ENCODE measurements at places on chromosomes 5 and 9.
A peak's percentile ranks its signal among the peaks of the same experiment; 100 is the strongest.

DNA sequence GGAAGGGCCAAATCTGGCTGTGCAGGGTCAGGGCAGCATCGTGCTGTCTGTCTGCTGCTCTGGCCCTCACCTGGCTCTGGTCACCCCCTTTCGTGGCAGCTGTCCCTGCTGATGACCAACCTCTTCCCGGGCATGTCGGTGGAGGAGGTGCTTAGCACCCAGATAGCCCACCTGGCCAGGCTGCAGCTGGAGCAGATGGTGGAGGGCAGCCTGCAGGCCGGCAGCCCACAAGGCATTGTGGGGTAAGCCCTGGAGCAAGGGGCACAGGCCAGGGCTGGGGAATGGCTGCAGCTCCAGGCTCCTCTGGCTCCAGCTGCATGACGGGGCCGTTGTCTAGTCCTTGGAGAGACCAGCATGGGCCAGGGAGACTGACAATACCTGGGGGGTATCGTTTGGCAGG, 8.2 kb downstream of the TOR2A start:
- no peak for DNase-seq

DNA sequence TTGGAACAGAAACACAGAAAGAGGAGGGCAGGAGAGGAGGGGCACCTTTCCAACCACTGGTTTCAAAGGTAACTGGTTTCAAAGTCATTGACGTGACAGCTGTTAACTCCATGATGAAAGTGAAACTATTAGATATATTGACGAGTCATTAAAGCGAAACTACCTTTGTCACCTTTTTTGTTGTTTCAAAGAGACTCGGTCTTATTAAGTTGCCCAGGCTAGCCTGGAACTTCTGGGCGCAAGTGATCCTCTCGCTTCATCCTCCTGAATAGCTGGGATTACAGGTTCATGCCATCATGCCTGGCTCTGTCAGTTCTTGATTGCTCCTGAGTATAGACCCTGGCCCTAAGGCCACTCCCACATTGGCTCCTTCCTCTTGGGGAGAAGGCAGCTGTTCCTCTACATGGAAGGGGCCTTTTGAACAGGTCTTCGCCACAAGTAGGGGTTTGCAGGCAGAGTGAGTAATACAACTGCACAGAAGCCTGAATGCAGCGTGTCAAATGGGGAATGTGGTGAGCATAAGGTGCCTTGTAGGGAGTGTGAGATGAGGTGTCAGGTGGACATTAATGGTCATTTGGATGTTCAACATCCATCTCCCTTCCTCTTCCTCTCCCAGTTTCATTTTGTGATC, 3.4 kb upstream of the F12 start:
- no peak for DNase-seq

DNA sequence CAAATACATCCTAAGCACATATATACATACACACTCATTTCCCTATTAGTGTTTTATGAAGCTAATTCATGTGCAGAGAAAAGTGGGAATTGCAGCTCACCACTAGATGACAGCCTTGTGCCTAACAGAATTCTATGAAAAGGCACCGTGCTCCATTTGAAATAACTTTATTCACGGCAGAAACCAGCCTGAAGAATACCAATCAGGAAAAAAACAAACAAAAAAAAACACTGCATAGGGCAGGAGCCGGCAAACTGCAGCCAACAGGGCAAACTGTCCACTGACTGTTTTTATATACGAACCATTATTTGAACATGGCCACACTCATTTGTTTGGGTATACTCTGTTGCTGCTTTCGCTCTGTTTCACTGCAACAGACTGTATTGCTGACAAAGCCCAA, 33.6 kb downstream of the ERMP1 start:
- DNase-seq: no peak

- no peak for DNase-seq
Observed at GRCh38 chr5:41927604-41928003, 2.5 kb downstream of the FBXO4 start.

- no peak for DNase-seq
Observed at GRCh38 chr9:2220036-2220435, 204.9 kb downstream of the SMARCA2 start.

- no peak for DNase-seq
Observed at GRCh38 chr9:117678871-117679270, 25.3 kb upstream of the TLR4 start.

- no peak for DNase-seq
Observed at GRCh38 chr9:14097666-14098415, 216.1 kb downstream of the NFIB start.

- no peak for DNase-seq
Observed at GRCh38 chr9:101673642-101674041, 64.8 kb downstream of the GRIN3A start.

- DNase-seq: peak; percentile 44
Observed at GRCh38 chr9:36966371-36967097, 67.5 kb downstream of the PAX5 start.

DNA sequence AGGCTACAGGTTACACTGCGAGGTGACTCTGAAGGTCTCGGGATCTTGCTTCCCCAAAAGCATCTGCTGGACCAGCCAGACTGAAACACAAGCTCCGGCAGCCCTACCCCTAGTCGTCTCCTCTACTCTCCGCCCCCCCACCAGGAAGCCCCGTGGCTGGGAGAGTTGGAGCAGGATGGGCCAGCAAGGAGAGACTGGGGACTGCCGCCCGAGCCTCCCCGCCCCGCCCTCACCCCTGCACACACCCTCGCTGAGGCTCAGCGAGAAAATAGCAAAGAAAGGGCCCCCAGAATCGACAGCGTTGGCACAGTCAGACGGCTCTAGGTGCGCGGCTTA, 1.3 kb downstream of the TRIM7 start:
- DNase-seq: no peak

- peak; percentile 78 for DNase-seq
Observed at GRCh38 chr9:21993893-21994555, at the start of gene CDKN2A. Gene CDKN2A (minus strand): TSS chr9:21994392.

- DNase-seq: no peak
Observed at GRCh38 chr9:73213300-73213699, 61.6 kb downstream of the ANXA1 start.

DNA sequence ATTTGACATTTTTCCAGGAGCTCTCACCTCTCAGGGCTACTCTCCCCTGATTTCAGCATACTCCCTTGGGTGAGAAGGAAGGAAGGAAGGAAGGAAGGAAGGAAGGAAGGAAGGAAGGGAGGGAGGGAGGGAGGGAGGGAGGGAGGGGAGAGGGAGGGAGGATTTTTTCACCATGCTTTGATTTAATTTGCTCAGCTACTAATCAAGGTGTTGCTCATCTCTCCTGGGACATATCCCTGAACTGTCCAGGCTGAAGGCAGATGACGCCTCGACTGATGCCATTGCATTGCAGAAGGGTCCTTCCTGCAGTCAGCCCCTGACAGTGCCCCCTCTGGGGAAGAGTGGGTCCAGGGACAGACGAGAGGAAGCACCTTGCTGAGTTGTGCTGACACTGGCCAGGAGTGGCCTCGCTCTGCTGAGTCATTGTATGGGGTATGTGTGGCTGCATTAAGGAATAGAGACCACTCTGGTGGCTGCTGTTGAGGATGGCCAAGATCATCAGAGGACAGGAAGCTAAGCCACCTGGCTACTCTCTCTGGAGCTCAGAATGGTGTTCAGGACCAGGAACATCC, 43.6 kb upstream of the CRB2 start:
- DNase-seq: peak; percentile 21

GRCh38 chr9:96113032-96113431, 188.9 kb downstream of the HSD17B3 start:
- DNase-seq: no peak

DNA sequence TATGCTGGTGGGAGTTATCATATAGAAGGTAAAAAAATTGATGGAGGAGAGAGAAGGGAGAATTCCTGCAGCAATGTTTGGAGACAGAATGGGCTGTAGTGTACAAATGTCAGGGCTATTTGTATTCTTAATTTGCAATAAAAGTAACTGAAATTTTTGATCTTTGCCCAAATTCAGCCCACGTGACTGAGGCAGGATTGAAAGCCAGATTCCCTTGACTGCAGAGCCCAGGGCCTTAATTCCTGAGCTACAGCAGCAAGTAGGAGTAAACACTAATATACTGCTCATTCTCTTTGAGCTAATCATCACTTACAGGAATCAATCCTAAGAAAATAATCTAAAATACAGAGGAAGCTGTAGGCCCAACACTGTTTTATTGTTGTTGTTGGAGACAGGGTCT, 5.2 kb upstream of the ANXA6 start:
- DNase-seq: no peak

DNA sequence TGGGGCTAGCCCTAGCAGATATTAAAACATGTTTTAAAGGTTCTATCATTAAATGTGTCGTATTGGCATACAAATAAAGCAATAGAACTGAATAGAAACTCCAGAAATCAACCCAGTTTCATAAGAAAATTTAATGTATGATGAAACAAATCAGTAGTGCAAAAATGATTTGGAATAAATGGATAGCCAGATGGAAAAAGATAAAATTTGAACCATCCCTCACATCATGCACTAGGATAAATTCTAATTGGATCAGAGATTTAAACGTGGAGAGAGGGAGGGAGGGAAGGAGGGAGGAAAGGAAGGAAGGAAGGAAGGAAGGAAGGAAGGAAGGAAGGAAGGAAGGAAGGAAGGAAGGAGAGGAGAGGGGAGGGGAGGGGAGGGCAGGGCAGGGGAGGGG, 235.3 kb downstream of the SEC61B start:
- DNase-seq: no peak

GRCh38 chr9:14453286-14453685, 139.3 kb upstream of the NFIB start:
- no peak for DNase-seq

- no peak for DNase-seq
Observed at GRCh38 chr9:27350382-27350976, 53.5 kb upstream of the EQTN start.

DNA sequence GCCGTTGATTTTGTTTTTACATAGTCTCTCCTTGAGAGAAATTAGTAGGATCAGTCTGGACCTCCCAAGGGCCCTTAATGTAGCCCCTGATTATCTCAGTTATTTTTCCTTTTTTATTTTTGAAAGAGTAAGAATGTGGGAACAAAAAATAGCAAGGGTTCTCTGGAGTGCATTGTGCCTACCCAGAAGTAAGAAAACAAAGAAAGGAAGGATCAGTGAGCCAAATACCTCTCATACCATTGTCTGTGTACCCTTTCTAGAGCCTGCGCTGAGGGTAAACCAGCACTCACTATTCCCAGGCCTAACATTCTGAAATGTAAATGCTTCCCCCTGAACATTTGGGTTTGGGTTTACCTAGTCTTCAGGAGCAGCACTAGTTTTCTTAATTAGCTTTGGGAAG, 213.0 kb upstream of the TARS1 start:
- DNase-seq: no peak

GRCh38 chr9:114282104-114282485, 40.8 kb upstream of the ORM1 start:
- peak; percentile 51 for DNase-seq

DNA sequence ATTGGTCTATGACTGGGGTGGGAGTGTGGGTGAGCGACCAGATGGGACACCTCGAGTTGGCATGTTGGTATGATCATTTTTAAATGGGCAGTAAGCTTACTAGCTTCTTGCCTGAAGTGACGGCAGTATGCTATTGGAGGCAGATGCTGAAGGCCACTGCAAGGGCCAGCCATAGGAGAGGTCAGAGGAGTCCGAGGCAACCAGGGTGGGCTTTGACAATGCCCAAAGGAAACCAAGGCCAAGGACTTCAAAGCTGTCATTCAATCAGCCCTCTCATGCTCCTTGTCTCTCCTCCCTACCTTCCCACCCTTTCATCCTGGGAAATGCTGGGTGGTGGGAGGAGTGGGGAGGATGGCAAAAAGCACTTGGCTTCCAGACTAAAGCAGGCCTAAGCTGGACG, 57.1 kb upstream of the GLRX start:
- DNase-seq: no peak

DNA sequence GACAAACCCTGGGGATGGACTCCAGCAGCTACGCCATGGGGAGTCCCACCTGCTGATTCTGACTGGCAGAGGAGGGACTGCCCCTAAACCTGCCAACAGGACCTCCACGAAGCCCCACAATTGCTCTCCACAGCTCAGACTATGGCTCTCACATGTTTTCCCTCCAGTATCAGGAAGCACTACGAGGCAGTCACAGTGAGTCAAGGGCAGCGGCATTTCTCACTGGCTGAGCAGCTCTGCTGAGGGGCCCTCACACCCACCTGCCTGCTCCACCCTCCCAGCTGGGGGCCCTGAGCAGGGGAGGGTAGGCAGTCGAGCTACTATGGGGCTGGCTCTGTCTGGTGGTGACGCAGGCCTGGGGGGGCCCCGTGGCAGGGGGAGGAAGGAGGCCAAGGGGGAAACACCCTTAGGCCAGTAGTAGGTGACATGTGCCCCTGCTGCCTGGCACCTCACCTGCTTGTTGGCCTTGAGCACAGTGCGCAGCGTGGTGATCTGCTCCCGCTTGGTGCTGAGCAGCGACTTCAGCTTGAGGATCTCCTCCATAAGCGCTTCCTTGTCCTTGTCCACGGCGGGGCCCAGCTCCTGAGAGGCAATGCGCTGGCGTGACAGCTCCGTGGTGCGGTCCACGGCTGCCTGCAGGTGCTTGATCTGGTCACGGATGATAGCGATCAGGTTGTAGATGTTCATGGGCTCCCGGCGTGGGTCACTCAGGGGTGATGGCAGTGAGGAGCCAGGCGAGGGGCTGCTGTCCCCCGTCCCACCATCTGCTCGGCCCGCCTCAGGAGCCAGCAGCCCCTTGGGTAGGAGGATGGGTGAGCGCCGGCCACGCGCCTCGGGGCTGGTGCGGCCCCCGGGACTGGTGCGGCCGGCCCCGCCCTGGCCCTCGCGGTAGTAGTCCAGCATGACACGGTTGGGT, 46.3 kb downstream of the BICD2 start:
- DNase-seq: no peak

GRCh38 chr9:135074354-135075233, 12.9 kb upstream of the OLFM1 start:
- DNase-seq: peak; percentile 28

DNA sequence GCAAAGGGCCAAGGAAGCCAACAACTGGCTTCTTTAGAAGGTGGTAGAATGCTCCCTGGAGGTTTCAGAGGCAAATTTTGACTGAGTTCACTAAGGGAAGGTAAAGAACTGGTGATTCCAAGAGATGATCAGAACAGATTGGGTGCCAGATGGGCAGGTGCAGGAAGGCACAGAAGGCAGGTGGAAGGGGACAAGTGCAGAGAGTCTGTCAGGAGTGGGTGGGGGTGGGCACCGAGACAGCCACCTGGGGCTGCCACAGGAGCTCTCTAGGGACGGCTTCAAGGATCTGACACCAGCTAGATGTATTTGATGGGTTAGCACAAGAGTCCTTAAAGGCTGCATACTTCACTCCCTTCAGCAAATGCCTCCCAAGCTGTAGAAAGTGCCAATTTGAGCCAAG, 207.3 kb downstream of the PTTG1 start:
- DNase-seq: no peak

GRCh38 chr9:137569609-137570203, 9.0 kb downstream of the DPH7 start:
- DNase-seq: no peak

DNA sequence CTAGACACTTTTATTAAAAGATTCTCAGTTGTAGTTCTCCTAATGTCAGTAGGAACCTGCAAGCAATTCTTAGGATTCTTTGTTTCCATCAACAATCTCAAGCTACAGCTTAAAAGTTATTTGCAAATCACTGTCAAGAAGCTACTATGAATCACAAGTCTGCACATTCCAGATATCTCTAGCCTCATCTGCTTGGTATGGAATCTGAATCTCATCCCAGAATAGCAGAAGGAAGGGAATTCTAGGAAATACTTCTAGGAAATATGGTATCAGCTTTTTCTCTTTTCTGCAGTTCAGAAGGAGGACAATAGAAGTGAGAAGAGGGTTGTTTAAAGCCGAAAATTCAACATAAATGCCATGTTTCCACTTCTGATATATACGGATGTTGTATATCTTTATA, 792.2 kb upstream of the CDH9 start:
- no peak for DNase-seq

Data from upper lobe of right lung (tissue), 1 donor.